ENCODE measurements at places on chromosomes 6 and 20.

DNA sequence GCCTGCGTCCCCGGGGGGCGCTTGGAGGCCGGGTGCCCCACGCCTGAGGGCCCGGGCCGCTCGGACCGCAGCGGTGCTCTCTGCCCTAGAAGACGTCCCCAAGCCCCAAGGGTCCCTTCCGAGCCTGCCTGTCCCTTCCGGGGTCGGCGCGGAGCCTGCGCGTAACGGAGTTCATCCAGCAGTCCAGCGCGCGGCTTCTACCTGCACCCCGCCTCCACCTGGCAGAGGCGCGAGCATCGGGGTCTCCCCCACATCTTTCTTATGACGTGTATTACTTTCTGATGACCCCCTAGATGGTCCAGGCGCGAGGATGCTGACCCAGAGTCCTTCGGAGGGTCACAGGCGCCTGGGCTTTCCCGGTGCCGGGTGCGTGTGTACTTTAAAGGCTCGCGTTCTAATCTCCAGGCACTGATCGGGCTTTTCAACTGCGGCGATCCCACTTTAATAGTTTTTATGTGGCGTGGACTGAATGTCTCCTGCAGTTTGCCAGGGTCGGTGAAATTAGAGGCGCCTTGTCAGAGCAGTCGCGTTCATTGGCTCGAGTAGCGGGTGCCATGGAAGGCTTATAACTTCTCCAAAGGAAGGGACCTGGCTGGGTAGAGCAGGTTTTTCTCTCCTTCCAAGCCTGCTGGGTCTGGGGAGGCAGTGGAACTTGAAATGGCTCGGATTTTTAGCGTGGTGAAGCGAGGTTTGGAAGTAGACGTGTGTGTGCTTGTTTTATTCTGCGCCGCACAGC, 912 bp downstream of the EYA4 start:
- peak; percentile 2 for DNase-seq

- DNase-seq: no peak
Observed at GRCh38 chr20:57983082-57983481, 245.4 kb downstream of the ANKRD60 start.

GRCh38 chr6:41935685-41936072, 5.9 kb downstream of the CCND3 start:
- no peak for DNase-seq

GRCh38 chr6:153162646-153163045, 31.6 kb upstream of the RGS17 start:
- no peak for DNase-seq

DNA sequence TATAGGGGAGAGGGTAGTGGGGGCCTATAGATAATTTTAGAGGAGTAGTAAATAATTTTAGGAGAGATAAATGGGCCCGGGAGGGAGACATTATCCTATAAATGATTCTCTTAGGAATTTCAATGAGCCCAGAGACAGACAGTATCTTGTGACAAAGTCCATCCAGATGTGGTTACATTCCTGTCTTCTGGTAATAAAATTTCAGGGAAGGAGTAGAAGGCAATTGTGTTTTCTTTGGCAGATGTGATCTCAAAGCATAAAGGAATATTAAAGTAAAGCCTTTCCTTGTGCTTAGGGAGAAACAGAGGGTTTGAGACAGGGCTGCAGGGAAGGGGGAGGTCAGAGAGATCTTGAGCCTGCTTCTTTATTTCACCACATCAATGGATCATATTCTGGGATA, 979.8 kb upstream of the GJE1 start:
- no peak for DNase-seq

GRCh38 chr6:126075335-126076071, 89.2 kb downstream of the TRMT11 start:
- no peak for DNase-seq

DNA sequence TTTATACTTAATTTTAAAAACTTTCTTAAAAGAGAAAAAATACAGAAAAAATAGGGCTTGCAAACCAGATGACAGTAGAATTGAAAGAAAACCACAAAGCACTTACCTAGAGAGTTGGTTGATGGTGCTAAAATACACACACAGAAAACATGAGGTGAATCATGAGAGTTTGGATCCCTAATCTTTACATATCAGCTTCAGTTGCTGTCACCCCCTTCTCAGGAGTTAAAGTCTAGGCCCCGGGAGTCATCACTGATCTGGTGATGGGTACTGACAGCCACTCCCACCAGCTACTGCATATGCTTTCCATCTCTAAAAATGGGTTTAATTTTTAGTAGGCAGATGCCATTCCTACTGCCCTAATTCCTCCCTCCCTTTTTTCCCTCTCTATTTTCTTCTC, 16.7 kb downstream of the TSBP1 start:
- no peak for DNase-seq

DNA sequence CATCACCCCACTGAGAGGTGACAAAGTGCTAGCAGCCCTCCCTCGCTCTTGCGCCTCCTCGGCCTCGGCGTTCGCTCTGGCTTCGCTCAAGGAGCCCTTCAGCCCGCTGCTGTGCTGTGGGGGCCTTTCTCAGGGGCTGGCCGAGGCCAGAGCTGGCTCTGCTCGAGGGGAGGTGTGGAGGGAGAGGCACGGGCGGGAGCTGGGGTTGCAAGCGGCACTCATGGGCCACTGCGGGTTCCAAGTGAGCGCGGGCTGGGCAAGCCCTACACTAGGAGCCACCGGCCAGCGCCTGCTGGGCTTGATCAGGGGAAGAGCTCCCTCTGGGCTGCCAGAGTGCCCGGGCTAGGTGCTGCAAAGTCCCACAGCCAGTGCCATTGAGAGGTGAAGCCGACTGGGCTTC, 964.8 kb upstream of the GJE1 start:
- no peak for DNase-seq

GRCh38 chr6:33080127-33081089, 4.6 kb downstream of the HLA-DPB1 start:
- peak; percentile 48 for DNase-seq

DNA sequence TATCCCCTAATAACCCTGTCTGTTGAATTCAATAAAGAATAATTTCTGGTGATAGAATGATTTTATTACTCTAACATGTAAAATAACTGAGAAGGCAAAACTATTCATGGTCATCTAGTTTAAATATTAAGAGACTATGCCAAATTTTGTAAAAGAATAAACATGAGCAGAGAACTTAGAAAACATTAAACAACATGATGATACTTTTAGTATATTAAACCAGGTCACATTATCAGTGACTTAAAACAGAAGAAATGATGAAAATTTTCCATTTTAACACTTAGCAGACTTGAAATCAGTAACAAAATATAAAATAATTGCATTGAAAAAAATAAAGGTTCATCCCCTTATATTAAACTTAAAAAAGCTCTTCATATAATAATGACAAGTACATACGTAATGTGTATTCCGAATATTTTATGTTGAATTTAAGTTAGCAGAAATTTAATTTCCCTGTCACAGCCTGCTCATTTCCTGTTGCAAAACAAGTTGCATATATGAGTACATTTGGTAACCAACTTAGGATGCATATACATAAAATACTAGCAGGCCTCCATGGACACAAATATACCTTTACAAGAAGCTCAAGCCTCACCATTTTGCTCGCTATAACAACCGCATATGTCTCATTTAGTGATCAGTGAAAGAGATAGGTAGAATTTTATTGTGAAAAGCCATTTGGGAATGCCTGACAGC, 40.6 kb downstream of the DTNBP1 start:
- no peak for DNase-seq

- no peak for DNase-seq
Observed at GRCh38 chr6:47256981-47257730, 52.5 kb downstream of the TNFRSF21 start.

- DNase-seq: no peak
Observed at GRCh38 chr20:7171911-7172310, 404.4 kb downstream of the BMP2 start.

- DNase-seq: peak; percentile 13
Observed at GRCh38 chr6:163965426-163966348, 551.2 kb downstream of the QKI start.

DNA sequence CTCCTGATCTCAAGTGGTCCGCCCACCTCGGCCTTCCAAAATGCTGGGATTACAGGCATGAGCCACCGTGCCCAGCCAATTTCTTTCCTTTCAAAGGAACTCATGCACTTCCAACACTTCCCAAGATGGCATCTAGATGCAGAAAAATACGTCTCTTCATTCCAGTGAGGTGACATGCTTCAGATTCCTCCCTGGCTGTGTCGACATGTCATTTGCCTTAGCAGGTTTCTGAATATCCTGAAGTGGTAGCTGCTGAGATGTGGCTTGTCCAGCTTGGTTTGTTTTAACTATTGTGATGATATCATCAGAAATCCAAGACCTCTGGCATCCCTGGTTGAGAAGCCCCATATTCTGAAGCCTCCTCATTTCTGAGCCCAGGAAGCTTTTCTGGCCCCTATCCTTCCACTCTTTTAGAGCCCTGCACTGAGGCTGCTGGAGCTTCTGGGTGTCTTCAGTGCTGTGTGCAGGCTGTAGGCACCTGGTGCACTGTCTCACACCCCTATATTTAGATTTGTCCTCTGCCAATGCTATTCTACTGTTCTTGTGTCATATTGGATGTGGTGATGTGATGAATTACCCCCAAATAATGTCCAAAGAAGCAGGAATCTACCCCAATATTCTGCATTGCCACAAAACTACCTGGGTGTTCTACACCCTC, 73.3 kb upstream of the E2F3 start:
- no peak for DNase-seq

GRCh38 chr6:136720045-136720770, 72.1 kb downstream of the MAP3K5 start:
- no peak for DNase-seq

GRCh38 chr6:147782302-147782701, 273.8 kb downstream of the SAMD5 start:
- DNase-seq: peak; percentile 32

- DNase-seq: peak; percentile 28
Observed at GRCh38 chr6:167093922-167094432, 28.9 kb upstream of the CCR6 start.

- no peak for DNase-seq
Observed at GRCh38 chr6:121434037-121434770, 1.2 kb upstream of the GJA1 start.

- no peak for DNase-seq
Observed at GRCh38 chr6:158894193-158894592, 75.0 kb upstream of the EZR start.

GRCh38 chr20:34604980-34605788, 46.7 kb downstream of the MAP1LC3A start:
- DNase-seq: peak; percentile 84

- DNase-seq: no peak
Observed at GRCh38 chr20:6644813-6645628, 122.5 kb upstream of the BMP2 start.

DNA sequence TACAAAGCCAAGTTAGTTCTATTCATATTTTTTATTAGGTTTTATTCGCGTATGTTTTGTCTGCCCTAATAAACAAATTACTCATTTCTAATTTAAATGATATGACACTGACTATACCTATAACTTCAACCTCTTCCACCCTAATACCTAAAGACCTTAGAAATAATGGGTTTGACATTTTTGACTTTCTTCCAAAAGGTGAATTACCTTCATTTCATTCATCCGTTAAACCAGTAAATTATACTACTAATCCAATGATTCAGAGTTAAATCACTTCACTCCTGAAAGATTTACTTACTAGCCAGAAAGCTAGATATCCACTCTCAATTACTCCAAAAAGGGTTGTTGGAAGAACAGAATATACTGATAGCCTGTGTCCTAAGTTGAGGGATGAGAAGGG, 5.2 kb downstream of the MRPS10 start:
- no peak for DNase-seq

GRCh38 chr6:148287623-148288333, 54.9 kb upstream of the SASH1 start:
- DNase-seq: no peak

- no peak for DNase-seq
Observed at GRCh38 chr20:4904127-4904860, 97.0 kb downstream of the SLC23A2 start.

- no peak for DNase-seq
Observed at GRCh38 chr6:41470029-41470330, 76.2 kb upstream of the FOXP4 start.

DNA sequence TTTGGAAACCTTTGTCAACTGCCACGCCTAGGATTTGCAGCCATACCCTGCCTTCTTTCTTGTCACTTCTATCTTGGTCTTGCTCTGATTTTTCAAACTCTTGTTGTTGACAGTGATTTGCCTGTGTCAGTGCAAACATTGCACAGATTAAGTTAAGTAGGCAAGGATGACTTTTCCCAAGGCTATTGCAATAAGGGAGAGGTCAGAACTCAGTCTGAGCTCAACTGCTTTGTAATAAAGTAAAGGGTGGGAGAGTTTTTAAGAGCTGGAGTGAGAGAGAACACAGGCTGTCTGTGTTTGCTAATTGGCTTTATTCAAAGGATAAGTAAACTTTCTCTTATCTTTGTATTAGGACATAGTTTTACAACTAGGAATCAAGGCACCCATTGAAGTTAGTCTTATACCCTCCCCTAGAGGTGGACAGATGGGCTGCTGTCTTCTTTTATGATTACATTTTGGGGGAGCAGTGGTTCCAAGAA, 448.6 kb downstream of the PHF3 start:
- no peak for DNase-seq

DNA sequence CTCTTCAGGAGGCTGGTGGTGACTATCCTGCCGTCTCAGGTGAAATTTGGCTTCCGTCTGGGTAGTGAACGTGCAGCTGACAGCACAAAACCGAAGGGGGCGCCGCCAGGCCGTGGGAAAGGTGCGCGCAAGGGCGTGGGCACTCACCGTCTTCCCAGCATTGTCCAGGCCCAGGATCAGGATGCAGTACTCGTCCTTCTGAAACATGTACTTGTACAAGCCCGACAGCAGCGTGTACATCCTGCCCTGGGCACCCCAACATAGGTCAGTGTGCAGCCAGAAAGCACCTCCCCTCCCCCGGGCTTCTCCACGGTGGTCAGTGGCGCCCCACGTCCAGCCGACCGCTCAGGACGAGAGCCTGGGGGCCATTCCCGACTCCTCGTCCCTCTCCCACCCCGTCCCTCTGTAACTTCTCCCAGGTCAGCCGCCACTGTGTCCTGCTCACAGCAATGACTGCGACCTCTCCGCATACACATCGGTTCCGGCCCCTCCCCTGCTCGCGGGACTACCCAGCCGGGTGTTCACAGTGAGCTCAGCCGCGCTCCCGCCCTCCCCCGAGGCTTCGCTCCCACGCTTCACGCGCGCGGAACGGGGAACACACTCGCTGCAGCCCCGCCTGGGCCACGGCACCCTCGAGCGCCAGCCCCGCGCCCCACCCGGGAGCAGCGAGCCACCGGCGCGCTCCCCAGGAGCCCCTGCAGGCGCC, 771 bp downstream of the ARFRP1 start:
- DNase-seq: peak; percentile 64

GRCh38 chr6:115360602-115361325, 699.9 kb downstream of the FRK start:
- DNase-seq: no peak

DNA sequence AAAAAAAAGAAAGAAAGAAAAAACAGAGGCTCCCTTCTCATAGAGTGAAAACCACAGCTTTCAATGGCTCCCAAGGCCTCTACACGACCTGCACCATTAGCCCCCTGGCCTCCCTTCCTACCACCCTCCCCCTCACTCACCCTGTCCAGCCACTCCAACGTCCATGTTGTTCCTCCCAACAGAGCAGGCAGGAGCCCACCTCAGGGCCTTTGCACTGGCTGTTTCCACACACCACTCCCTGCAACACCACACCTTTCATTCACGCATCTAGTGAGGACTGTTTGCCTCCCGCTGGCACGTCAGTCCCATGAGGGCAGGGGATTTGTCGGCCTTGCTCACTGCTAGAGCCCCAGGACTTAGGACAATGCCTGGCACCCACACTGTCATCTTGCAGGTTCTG, 39.5 kb downstream of the GRM4 start:
- no peak for DNase-seq

All from lung microvascular endothelial cell (primary cell).